Bone marrow (tissue), 2 donors: ENCODE measurements at places on chromosomes 1 and 21.

DNA sequence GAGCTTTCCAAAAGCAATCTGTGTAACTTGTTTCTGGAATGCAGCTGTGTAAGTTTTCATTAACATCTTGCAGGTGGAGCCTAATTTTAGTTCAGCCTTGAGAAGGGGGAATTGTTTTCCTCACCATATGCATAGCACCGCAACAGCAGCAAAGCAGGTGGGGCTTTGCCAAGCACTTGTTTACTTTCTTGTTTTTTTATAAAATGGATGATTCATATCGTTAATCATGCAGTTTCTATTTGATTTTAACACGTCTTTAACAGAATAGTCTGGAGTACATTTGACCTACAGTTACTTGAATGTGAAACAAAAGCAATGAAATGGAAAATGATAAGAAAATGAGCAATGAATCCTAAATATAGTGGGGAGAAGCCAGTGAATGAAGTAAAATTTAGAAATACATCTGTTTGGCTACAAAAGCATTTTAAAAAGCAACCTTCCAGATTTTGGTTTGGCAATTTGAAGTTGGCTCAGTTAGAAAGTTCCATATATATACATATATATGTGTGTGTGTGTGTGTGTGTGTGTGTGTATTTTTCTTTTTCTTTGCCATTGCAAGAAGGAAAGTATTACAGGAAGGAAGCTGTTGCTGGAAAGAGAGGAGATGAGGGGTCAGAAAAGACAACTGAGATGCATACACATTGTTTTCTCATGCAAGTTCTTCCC is 119.0 kb upstream of the ADGRL2 start:
- no peak for DNase-seq

DNA sequence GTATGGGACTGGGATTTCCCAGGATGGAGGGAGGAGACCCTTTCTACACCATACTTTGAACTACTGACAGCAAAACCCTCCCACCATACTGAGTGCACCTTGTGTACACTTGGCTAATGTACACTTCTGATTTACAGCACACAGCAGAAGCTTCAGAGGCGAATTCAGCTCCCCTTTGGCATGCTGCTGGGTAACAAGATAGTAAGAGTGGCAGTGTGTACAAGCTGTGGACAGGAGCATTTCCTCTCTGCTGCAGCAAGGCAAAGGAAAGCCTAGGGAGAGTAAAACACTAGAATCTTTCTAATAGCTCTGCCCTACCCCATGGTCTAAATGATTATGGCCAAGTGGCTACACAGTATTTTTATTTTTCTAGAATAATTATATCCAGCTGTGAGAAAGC is 83.9 kb upstream of the ARTN start:
- DNase-seq: no peak

- DNase-seq: no peak
These were observed 28.7 kb downstream of the TMEM63A start for GRCh38 chr1:225853441-225853840.

GRCh38 chr1:45879885-45880598 is 76.6 kb downstream of the MAST2 start:
- no peak for DNase-seq

DNA sequence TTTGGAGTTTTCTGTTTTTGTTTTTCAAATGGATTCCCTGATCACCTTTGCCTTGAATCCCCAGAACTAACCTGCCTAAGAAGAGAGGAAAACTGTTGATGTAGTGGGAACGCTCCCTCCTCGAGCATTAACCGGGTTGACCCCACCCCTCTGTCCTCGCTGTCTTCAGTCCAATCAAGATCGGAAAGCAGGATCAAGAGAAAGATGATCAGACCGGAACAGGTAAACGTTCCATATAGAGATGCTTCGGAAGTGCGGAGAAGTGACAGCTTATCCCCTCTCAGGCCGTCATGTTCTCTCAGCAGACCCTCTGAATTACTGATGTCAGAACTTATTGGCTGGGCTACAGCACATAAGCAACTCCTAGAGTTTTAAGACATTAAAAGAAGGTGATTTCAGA is 800 bp upstream of the FAM163A start:
- DNase-seq: no peak

DNA sequence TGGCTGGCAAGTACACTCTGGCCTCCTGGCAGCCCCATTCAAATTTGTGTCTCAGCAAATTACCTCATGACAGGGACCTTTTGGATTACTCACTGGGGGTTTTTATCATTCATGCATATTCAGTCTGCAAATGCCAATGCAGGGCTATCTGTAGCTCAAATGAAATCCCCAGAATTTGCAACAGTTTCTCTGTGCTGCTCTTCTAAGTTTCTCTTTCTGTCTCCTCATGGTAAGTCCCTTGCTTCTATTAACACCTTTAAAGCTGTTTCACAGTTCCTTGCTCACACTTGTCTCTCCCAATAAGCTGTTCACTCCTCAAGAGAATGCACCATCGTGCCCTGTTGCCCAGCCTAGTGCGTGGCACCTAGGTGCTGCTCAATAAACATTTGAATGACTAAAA is 3.3 kb upstream of the FAM78B start:
- DNase-seq: no peak

DNA sequence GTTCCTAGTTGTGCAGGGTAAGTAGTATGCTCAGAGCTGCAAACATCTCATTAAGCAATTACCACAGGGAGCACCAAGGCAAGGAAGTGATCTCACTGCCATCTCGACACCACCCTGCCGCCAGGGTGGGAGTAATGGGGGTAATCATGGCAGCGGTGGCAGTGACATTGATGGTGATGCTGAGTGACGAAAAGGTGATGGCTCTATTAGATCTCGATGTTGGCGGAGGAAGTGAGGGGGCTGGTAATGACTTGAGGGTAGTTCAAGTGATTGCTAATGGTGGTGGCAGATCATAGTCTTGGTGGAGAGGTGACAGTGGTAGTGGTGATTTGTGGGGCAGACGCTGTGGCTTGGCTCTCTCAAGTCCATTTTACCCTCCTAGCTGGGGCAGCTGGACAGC is 25.4 kb upstream of the TENT5B start:
- DNase-seq: no peak
